Activated CD8-positive, alpha-beta memory T cell treated with anti-CD3 and anti-CD28 coated beads for 1 hour (primary cell): ENCODE measurements at places on chromosomes 6 and 20.

GRCh38 chr6:19590501-19591131 lies 246.6 kb upstream of the ID4 start:
- no peak for DNase-seq

DNA sequence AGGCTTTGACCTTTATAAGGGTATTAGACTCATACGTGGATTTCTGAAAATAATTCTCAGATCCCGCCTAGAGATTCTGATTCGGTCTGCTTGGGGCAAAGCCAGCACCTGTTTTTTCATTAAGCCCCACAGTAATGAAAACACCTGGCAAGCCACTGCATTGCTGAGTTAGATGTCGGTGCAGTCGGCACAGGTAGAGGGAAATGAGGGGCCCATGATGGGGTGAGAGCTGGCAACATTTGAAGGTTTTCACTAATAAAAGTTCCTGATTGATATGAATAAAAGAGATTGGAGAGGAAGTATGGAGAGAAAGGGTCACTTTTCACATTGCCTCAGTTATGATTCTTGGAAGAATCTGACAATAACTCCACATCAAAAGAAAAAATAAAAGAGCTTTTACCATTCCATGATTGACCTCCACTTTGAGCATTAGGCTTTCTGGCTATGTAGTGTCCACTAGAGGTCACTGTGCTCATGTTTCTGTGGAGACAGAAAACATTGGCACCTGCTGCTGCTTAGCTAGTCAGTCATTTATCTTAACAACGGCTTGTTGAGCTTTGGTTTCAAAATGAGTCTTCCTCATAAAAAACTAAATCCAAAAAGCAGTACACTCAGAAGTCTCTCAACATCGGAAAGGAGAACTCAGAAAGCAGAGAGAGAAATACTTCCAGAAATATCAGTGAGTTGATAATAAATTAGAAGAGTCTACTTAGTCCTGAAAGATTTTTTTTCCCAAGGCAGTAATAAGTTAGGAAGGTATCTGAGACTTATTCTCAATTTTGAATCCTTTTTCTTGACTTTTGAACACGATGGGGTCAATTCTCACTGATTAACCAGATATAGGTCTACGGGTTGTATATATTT lies 53.3 kb upstream of the KLHL31 start:
- no peak for DNase-seq

DNA sequence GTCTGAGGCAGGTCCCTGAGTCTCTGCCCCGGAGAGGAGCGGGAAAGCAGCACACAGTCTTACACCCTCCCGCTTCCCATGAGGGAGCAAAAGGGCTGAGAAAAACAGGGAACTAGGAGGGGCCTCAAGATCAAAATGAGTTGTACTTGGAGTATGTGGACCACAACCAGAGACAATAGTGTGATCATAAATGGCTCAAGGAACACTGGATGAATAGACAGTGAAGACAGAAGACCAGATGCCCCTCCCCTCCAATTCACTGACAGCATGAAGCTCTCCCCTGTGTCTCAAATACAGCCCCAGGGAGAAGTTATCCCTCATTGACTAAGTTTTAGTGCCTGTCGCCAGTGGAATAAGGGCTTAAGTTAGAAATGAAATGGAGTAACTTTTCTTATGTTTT lies 191.0 kb downstream of the TFAP2A start:
- no peak for DNase-seq

- no peak for DNase-seq
Observed at GRCh38 chr20:49356676-49357075, 78.8 kb upstream of the ZNFX1 start.
